ENCODE measurements at places on chromosomes 11 and 22. TPM values are rescaled to one million over a fixed set of nuclear protein-coding genes. Genes with fewer than 3 reads are reported as not detected.

The OLFML1 gene
- 19.0 TPM for total RNA-seq

The EXPH5 gene
- 6.9 TPM for total RNA-seq

GRCh38 chr11:82932564-82932963, 31.0 kb downstream of the DDIAS start:
- DNase-seq, result no peak

DNA sequence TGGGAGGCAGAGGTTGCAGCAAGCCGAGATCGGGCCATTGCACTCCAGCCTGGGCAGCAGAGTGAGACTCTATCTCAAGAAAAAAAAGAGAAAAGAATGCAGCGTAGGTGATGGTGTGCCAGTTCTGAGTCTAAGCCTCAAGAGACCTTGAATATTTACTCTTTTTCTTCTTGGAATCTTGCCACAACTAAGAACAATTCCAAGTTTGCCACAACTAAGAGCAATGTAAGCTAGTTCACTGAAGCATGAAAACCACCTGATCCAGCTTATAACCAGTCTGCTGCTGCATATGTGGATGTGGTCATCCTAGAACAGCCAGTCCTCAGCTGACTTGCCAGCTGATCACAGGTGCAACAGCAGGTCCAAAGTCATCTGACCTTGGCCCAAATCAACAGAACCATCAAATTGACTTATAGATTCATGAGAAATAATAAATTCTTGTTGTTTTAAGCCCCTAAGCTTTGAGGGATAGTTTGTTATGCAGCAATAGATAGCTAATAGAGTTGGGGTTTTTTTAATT, 25.4 kb upstream of the SEZ6L start:
- no peak for DNase-seq

DNA sequence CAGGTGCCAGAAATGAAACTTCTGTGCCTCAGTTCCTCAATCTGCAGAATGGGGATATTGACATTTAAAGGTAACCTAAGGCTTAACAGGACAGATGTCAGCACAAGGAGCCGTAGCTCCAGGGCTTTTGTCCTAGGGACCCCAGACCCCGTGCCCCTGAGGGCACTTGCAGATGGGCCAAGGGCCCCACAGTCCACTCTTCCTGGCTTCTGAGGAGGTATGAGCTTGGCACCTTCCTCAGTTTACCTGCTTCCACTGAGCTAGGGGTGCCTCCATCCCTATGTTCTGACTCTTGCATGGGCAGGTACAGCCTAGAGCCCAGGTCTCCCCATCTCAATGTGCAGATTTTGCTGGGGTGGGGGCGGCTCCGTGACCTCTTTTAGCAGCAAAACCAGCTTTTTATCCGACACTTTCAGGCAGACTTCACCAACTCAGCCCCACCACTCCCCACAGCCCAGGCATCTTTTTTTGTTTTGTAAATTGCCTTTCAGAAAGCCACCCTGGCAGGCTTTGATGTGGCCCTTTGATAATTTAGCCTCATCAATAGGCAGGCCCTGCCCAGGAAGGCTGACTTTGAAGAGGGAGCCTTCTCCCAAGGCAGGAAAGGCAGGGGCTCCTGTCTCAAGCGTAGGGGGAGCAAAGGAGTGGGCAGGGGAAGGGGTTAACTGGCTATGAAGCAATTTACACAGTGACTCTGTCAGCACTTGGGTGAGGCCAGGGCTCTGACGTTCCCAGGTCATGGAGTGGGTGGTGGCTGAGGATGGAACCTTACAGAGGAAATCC, 23.7 kb upstream of the FGF3 start:
- DNase-seq, result no peak

Measured in uterus (tissue), 4 donors.